ENCODE measurements at places on chromosomes 2 and 18. TPM values are rescaled to one million over a fixed set of nuclear protein-coding genes. Genes with fewer than 3 reads are reported as not detected.

GRCh38 chr2:50785816-50786215, 246.1 kb downstream of the NRXN1 start:
- no peak for DNase-seq
- H3K27me3 ChIP-seq = no peaks in the 10 kb centered on the region
- H3K4me1 ChIP-seq = no peaks in the 10 kb centered on the region
- H3K27ac ChIP-seq = no peak overlapping the region
- H3K36me3 ChIP-seq = no peaks in the 10 kb centered on the region

- H3K4me1 ChIP-seq = no peaks in the 10 kb centered on the region
- no peaks in the 10 kb centered on the region for H3K27me3 ChIP-seq
- no peak for DNase-seq
- no peak overlapping the region for H3K4me3 ChIP-seq
Measured at GRCh38 chr2:96832754-96833507, 10.9 kb downstream of the ANKRD23 start.

DNA sequence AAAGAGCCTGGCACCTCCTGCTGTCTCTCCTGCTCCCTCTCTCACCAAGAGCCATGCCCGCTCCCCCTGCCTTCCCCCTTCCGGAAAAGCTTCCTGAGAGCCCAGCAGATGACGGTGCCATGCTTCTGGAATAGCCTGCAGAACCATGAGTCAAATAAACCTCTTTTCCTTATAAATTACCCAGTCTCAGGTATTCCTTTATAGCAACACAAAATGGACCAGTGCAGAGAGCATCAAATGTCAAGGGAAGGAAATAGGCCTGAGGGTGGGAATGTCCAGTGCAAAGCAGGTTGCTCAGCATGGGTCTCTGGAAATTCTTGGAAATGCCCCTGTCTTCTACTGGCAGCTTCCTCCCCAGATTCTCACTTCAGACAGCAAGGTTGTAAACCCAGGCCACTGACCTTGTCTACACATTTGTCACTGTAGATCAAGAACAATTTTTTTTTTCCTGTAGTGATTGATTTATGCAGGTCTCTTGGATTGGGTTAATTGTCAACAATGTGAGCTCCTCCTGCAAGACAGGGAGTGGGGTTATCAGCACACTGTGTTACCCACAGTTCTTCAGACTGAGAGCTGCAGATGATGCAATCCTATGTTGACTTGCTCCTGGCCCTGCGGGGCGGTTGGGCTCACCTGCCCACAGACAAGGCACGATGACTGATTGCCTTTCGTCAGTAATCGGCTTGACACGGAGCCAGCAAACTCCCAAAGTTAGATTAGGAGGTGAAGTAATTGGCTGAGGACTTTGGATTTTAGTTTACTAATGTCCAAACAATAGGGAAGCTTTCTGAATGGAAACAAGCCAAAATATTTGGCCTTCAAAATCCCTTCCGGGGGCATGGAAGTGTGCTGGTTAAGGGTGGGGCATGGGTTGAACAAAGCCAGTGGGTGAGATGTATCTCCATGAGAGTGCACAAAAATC, 5.4 kb upstream of the BOD1L2 start:
- H3K27ac ChIP-seq = no peak overlapping the region
- no peaks in the 10 kb centered on the region for H3K4me1 ChIP-seq
- H3K4me3 ChIP-seq = no peak overlapping the region
- no peak for DNase-seq
- no peaks in the 10 kb centered on the region for H3K36me3 ChIP-seq

DNA sequence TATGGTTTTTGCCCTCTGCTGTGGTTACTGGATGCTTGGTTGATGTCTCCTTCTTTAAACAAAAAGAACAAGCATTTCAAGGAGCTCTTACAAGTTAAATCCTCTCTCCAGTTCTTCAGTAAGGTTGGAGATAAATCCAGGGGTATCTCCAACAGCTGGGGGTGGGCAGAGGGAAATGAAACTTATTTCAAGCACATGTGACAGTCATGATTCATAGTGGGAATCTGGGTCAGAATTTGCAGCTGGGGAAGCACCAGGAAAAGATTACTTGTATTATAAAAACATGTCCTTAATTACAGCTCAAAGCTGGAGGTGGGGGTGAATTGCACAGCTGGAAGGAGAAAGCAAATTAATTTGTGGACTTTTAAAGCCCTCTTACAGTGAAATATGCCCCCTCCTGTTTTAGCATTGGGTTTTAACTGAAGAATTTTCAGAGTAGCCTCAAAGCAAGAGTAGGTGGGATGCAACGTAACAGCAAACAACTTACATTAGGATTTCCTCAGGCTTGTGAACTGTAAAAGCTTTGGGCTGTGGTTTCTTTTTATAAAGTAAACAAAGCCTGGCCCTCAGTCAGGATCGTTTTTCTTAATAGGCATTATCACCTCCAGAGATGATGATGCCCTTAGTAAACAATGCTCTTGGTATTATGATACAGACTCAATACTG, 596.4 kb downstream of the NYAP2 start:
- no peak overlapping the region for H3K27ac ChIP-seq
- H3K27me3 ChIP-seq = no peaks in the 10 kb centered on the region
- no peak overlapping the region for H3K4me3 ChIP-seq
- no peaks in the 10 kb centered on the region for H3K4me1 ChIP-seq
- DNase-seq = no peak

- no peak overlapping the region for H3K27ac ChIP-seq
- peak; percentile 40 for DNase-seq
- H3K27me3 ChIP-seq = no peaks in the 10 kb centered on the region
- no peaks in the 10 kb centered on the region for H3K4me1 ChIP-seq
- no peaks in the 10 kb centered on the region for H3K36me3 ChIP-seq
- no peak overlapping the region for H3K4me3 ChIP-seq
Measured at GRCh38 chr2:147149575-147150240, 695.1 kb upstream of the ACVR2A start.

DNA sequence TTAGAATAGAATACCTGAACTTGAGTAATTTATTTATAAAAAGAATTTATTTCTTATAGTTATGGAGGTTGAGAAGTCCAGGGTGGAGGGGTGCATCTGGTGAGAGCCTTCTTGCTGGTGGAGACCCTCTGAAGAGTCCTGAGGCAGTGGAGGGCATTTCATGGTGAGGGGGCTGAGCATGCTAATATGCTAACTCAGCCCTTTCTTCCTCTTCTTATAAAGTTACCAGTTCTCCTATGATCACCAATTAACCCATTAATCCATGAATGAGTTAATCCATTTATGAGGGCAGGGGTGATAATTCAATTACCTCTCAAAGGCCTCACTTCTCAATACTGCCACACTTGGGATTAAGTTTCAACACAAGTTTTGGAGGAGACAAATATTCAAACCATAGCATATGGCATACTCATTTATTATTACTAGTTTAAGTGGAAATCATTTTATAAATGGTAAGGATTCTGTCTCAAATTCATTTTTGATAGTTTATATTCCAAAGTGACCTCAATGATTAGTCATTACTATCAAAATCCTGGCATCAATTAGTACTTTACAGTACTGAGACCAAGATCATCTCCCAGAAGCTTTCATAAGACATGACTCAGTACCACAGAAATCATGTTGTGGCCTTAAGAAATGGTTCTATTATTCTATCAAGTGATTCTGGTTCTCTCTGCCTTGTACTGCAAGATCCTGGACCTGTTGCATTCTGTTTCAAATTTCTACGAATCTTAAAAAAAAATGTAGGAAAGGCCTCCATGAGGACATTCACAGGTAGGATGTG, 5.5 kb downstream of the ZNF396 start:
- H3K27me3 ChIP-seq = no peaks in the 10 kb centered on the region
- no peak for DNase-seq
- H3K4me3 ChIP-seq = no peak overlapping the region
- no peaks in the 10 kb centered on the region for H3K36me3 ChIP-seq
- H3K27ac ChIP-seq = no peak overlapping the region
- no peaks in the 10 kb centered on the region for H3K4me1 ChIP-seq

DNA sequence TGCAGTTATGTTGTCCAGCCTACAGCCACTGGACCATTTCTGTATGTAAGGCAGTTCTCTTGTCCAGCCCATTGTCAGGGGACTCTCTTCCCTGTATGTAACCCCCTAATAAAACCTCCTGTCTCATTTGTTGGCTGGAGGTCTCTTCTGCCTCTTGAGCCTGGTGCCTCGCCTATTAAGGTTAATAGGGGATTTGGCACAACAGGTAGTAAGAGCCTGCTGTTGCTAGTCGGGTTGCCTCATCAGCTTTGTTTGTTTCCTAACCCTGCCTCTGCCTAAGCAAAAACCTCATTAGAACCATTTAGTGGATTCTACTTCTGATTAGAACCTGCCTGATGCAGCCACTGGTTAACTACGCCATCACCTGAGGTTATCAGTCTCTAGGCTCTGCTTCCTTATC, 62.2 kb upstream of the STPG4 start:
- H3K4me1 ChIP-seq = no peaks in the 10 kb centered on the region
- no peak overlapping the region for H3K27ac ChIP-seq
- no peaks in the 10 kb centered on the region for H3K27me3 ChIP-seq

Gene SLC8A1
- total RNA-seq = 35.9 TPM

Gene AGFG1
- total RNA-seq = 81.3 TPM

Gene SCN2A
- 0.81 TPM for total RNA-seq
